ENCODE measurements at places on chromosomes 13 and 19. TPM values are rescaled to one million over a fixed set of nuclear protein-coding genes. Genes with fewer than 3 reads are reported as not detected.

DNA sequence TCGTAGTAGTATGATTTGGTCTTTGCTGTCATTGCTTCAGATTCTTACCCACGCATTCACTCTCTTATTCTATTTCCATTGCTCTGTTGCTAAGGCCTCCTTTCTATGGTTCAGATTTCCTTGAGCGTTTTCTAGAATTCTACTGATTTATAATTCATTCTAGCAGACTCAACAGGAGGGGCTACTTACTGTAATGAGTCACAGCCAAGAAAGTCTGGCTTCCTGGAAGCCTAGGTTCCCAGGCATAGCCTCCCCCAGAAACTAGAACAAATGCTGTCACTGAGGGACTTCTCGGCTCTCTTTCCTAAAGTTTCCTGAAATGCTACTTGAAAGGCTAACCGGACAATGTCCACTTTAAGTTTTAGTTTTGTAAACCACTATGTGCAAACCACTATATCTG lies 47.7 kb upstream of the SPATA13 start:
- DNase-seq: no peak

DNA sequence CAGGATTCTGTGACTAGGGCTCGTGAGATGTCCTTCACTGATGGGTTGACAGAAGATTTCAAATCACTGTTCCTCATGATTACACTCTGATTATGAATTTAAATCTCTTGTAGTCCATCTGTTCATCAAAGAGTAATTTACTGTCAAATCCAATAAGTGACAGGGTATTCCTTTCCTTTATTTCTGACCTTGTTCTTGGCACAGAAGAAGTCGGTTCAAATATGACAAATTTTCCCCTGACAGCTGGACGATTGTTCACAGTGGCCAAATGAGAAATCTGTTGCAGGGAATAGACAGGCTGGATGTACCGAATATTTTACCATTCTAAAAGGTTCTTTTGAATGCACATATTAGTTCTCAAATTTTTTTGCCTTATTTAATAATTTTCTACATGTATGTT lies 767.3 kb upstream of the GPC6 start:
- no peak for DNase-seq

The ZNF93 gene
- 1.2 TPM for total RNA-seq

DNA sequence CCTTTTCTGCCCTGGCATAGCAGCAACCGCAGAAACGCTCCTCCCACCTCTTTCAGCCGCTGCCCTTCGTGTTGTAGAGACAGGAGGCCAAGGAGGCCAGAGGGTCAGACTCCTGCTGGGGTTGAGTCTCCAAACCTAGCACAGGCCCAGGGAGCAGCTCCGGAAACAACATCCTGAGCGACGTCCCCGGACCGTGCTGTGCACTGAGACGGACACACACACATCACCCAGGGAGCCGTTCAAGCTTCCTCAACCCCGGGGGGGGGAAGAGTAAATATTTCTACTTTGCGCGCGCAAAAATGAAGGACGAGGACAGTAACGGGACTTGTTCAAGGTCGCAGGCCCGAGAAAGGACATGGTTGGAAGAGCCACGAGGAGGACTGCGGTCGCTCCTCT lies 657 bp downstream of the ZNF550 start:
- DNase-seq: no peak

DNA sequence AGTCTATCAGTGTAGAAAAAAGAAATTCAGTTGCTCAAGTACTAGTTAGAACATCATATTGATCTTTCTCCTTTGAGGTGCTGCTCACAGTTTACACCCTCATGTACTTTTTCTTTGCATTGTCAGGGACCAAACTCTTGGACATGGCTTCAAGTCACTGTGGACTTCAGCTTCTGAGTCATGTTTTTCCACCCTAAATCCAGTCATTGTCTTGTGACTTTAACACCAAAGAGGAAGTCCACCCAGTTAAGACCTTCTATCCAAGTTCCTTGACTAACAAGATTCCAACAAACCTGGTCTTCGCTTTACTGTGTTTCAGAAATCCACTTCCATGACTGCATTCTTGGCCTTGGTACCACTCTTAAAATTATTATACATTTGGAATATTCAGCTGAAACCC lies 206.7 kb upstream of the ARGLU1 start:
- DNase-seq: no peak

The AMER2 gene
- 0.17 TPM for total RNA-seq

- DNase-seq: no peak
Measured at GRCh38 chr13:62964522-62964921, 1548.9 kb upstream of the PCDH20 start.

The PLA2G4C gene
- total RNA-seq: 12.4 TPM

The LILRB5 gene
- total RNA-seq: 26.6 TPM

- no peak for DNase-seq
Measured at GRCh38 chr19:36847968-36848367, 2.7 kb upstream of the ZNF345 start.

GRCh38 chr13:99617474-99618255 lies 116.4 kb downstream of the TM9SF2 start:
- DNase-seq: no peak

The RELB gene
- 8.0 TPM for total RNA-seq

DNA sequence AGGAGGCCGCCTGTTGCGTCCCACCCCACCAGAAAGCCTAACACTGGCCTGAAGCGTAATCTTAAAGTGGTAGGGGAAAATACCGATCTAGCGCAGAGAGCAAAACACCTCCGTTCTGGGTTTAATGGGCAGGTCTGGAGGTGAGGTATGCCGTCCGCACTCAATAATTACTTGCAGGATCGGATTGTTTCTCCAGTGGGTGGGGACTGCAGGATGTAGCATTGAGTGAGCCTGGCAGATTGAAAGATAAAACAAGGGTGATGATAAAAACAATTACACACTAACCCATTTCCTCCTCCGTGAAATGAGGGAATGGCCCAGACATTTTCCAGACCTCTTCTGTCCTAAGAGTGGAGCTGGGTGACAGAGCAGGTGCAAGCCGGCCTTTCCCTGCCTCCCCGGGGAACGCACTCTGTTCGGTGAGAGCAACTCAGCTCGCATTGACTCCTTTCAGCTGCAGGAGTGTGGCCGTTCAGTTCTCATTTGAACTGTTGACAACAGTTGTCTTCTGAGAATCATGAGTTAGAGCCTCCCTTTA lies 110.2 kb upstream of the DOCK9 start:
- DNase-seq: no peak

GRCh38 chr13:103931331-103931845 lies 865.2 kb upstream of the SLC10A2 start:
- DNase-seq: no peak

GRCh38 chr13:97295283-97296182 lies 73.4 kb downstream of the MBNL2 start:
- DNase-seq: no peak

DNA sequence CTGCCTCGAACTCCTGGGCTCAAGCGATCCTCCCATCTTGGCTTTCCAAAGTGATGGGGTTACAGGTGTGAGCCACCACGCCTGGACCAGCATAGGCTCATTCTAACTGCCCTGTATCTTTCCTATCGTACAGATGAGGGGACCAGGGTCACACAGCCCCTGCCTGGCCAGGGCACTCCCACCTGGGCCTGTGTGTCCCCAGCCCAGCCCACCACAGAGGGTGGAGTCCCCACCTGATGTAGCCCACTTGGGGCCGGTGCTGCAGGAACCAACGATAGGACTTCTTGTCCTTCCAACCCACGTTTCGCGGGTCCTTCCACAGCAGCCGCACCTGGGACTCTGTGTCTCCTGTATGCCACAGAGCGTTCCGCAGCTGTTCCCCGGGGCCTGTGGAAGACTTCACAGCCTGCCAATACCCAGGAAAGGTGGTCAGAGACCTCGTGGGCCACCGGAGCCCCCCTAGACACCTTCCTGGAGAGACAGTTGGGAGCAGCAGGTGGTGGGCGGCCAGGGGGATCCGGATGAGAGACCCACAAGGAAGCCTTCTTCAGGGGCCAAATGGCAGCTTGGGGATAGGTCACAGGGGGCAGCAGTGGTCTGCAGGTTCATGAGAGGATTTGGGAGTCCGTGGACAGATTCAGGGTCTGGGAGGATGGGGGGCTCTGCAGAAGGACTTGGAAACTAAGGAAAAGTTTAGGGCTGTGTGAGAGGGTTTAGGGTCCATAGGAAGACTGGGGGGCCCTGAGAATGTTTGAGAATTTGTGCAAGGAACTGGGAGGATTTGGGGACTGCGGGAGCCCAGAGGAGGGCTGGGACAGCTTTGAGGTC lies 6.9 kb downstream of the COMP start:
- DNase-seq: no peak

DNA sequence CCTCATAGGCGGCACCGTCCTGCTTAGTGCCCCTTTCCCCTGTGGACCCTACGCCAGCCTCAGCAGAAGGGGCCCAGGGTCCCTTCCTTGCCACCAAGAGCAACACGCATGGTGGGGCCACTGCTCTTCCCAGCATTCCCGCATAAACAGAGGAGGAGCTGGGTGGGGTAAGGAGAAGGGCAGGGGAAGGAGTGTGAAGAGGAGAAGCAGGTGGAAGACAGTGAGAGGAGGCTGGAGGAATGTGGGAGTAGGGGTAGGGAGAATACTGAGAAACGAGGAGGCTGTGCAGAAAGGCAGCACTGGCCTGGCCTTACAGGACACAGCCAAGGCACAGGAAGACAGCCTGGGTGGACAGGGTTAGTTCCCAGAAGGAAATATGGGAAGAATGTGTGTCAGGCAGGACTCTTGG lies 43.9 kb downstream of the ZNF331 start:
- DNase-seq: no peak

- DNase-seq: no peak
Measured at GRCh38 chr13:109113427-109113826, 484.0 kb downstream of the MYO16 start.

DNA sequence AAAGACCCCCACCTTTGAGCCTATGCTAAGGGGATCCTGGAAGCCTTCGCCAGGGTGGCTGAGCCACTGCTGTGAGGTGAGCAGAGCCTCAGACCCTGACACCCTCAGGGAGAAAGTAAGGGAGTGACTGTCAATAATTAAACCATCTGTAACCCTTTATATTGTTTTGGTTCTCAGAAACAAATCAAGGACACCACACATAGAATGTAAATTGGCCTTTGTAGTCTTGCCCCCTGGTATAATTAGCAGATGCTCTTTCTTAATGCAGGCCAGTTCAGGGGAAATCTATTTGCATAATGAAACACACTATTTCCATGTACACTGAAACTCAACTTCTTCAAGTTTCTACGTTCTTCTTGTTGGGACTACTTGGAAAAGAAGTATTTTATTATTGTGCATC lies 127.7 kb upstream of the EDNRB start:
- DNase-seq: no peak

Data from esophagus muscularis mucosa (tissue), 4 donors.